ENCODE measurements at places on chromosomes 1 and 21.
A peak's percentile ranks its signal among the peaks of the same experiment; 100 is the strongest.

- no peak for DNase-seq
These were observed 54.6 kb downstream of the NENF start for GRCh38 chr1:212487286-212487685.

- no peak for DNase-seq
These were observed 15.3 kb downstream of the UCK2 start for GRCh38 chr1:165842671-165843129.

DNA sequence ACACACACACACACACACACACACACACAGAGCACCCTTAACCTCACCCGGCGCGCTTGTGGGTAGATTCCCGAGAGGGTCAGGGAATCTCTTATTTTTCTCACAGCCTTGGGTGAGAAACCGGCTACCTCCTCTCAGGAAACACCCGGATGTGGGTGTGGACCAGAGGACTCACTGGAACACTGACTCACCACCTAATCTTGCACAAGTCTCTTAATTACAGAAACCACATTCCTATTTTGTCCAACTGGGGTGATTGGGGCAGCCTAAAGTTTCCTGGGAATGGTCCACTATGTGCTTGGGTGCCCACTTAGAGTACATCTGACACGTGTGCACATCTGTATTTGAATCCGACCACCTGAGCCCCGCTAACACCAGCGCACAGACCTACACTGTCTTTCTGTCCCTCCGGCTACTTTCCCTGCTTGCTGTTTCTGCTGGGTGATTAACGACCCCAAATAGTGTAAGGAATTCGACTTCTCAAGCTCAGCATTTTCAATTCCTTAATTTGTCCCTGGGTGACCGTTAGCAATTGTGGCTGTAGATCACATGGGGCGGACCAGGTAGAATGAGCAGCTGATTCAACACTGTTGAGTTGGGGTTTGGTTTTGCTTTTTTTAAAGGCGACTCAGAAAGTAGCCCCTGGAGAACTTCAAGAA, 14.0 kb upstream of the TBX15 start:
- no peak for DNase-seq

DNA sequence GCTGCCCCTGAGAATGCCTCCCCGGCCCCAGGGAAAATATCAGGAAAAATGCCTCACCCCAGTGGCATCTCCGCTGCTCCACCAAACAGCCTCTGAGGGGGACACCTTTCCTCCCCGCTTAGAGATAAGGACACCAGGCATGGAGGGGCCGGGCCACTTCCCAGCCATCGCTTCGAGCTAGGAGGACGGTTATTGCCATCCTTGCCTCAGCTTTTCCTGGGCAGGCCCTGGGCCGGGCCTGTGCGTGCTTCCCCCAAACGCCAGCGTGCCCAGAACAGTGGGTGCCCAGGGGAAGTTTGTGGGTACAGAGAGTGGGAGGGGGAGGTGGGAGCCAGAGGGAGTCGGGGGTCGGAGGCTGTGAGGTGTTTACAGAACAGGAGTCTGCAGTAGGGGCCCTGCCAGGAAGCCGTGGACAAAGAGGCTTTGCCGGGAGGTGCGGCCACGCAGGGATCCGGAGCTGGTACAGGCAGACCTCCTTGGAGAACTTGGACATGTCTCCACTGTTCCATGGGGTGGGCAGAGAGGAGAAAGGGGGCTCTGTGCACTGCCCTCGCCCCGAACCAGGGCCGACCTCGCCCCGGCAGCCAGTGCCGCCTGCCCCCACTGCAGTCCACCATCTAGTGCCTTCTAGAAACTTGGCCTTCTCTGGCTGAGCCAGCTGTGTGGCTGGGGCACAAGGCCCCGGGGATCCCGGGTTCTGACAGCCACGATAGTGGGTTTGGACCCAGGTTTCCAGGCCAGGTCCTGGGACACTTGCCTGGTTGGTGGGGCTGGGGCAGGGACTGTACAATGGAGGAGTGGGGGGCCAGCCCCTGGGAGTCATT, 33.5 kb upstream of the TTC34 start:
- DNase-seq: no peak

DNA sequence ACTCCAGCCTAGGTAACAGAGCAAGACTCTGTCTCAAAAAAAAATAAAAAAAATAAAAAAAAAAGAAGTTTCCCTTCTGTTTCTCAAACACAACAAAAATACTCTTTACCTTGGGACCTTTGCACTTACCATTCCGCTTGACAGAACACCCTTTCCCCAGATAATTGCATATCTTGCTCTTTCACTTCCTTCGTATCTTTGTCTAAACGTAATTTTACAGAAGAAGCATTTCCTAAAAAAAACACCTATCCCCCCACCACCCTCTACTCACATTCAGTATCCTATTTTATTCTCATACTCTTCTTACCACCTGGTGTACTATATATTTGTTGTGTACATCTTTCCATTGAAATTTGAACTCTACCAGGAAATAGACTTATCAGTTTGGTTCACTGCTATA, 32.7 kb downstream of the ASH1L start:
- no peak for DNase-seq

DNA sequence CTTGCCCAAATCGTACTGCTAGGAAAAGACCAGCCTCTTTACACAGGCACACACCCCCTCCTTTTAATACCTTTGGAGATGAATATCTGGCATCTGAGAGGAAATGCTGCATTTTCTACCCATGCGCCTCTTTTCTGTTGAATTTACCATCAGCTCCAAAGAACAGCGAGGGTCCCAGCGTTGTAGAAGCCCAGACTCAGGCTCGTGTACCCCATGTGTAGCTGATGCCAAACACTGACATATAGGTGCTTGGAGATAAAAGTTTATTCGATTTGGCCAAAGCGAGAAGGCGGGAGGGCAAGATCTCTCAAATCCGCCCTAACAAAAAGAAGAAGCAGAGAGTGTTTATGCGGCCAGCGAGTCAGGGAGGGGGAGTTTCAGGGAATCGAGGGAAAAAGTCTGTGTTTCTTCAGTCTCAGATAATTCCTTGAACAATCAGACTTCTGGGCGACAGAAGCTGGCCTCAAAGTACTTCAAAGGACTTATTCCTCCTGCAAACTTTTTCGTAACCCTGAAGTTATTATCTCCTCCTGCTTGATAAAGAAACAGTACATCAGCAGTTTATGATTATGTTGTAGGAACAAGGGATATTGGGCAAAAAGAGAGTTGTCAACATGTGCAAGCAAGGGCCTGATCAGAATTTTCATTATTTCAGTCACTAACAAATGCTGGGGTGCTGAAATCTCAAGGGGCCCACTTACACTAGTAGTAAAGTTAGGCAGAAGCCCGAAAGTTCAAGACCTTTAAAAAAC, 642 bp upstream of the CREG1 start:
- no peak for DNase-seq

DNA sequence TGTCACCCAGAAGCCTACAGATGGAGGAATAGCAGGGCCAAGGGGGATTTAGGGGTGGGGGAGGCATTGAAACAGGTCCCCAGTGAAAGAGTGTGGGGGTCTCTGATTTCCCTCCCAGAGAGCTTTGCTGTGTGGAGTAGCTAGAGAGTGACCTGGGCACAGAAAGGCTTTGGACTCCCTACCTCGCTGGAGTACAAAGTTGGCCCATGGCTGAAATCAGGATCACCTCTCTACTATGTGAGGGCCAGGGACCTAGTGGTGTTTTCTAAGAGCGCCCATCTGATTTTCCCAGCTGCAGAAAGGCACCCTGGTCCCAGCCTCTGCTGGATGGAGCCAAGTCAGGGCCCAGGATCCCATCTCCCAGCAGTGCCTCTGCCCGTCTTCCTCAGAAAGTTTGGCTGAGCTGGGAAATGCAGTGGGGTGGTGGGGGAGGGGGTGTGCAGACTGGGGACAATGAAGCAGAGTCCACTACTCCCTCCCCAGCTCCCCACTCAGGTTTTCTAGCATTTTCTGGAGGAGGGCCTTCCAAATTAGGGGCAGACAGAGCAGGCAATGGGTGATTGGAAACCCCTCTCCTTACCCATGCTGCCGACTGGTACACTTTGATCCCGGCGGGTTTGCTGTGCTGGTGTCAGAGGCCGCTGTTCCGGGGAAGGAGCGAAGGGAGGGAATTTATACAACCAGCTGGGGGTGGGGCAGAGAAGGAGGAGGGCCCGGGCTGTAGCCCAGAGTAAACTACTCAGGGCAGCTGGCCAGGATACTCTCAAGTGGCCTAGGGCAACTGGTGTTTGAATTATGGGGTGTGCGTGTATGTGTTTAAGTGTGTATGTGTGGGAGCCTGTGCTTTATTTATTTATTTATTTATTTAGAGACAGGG, at the start of gene SELENBP1:
TSS of gene SELENBP1 (minus strand) at position 648 of the 877 bp plus-strand sequence. CDS start at position 584, 64 bp downstream.
- DNase-seq: peak; percentile 87

Data from coronary artery (tissue), 2 donors.